Globus pallidus (tissue), 1 donor: ENCODE measurements at places on chromosomes 11 and 22.

DNA sequence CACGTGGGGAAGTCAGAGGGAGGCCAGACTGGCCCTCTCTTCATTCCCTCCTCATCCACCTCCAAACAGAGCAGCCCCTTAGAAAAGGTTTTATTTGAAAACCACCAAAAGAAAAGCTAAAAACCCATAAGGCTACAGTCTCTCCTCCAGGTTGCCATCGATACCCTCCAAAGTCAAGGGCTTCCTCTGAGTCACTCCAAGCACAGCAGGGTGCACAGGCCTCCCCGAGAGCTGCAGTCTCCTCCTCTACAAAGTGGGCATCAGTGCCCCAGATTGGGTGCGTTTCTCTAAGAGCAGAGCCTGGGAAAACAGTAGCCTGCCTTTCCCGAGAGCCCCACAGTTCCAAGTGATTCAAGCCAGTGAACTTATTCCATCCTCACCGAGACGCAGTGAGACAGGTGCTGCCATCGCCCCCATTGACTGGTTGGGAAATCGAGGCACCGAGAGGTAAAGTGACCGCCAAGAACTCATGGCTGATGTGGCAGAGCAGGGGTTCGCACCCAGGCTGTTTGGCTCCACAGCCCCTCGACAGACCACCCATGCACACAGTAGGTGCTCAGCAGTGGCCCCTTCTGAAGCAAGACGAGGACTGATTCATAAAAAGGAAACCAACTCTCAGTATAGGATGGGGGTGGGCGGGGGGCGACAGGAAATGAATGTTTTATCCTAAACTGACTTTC lies 91.7 kb upstream of the SHISAL1 start:
- DNase-seq, result no peak

- DNase-seq, result peak; percentile 47
Measured at GRCh38 chr11:35363854-35364780, 55.2 kb downstream of the SLC1A2 start.

DNA sequence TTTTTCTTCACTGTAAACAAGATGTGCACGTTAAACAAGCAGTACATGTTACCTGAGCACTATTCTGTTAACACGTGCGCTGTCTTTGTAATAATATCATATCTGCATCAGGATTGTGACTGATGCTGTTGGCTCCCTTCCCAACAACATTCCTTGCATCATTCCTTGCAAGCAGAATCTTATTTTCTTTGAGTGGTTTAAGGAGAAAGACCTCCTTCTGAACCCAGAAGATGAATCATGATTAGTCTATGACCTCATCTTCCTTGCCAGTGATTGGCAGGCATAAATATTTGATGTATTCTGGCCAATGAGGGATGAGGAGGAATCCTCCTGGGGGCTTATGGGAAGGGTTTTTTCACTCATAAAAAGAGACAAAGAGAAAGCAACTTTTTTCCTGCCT lies 46.2 kb downstream of the C11orf71 start:
- no peak for DNase-seq

DNA sequence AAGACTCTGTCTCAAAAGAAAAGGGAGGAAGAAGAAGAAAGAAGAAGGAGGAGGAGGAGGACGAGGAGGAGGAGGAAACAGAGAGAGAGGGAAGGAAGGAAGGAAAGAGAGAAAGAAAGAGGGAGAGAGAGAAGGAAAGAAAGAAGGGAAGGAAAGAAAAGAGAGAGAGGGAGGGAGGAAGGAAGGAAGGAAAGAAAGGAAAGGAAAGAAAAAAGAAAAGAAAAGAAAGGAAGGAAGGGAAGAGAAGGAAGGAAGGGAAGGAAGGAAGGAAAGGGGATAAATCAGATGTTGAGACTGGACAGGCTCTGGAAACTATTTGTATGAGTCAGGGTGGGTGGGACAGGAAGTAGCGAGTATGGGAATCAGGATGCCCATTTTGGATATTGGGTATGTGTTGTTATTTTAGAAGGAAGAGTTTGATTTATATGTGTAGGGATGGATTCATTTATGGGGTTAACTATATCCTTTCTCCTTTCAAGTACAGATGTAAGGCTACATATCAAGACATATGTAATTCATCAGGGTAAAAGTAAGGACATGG lies 6.0 kb upstream of the RPL3 start:
- DNase-seq, result no peak

DNA sequence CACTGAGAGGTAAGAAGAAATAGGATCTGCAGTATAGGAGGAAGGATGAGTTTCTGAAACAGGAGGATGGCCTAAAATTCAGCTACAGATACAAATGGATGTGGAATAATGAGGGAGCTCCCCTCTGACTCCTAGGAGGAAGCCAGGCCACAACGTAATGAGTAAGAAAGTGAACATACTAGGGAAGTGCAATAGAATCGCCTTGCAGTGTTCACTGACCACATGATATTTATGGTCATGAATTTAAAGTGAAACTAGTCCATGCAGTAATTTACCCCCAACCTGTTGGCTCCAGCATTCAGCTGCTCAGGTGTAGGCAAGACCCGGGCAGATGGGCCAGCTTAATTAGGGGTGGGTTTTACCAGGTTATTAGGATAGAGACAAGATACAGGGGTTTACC lies 101.7 kb downstream of the DEUP1 start:
- DNase-seq, result no peak

DNA sequence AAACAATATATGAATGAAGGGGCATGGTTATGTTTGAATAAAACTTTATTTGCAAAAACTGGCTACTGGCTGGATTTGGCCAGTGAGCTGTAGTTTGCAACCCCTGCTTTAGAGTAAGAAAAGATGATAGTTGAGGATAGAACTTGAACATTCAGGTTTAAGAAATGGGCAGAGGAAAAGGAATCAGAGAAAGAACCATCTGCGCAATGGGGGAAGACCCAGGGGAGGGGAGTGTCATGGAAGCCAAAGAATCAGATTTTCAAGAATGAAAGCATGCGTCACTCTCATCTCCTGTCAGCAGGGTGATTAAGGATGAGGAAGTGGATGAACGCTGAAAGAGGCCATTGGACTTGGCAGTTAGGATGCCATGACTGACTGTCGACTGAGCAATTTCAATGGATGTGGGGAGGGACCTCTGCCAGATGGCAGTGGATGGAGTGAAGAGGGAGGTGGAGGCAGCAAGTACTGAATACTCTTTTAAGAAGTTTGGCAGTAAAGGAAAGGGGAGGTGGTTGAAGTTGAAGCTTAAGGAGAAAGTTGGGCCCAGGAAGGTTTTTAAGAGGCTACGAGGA lies 21.2 kb downstream of the FAT3 start:
- DNase-seq, result peak; percentile 58

DNA sequence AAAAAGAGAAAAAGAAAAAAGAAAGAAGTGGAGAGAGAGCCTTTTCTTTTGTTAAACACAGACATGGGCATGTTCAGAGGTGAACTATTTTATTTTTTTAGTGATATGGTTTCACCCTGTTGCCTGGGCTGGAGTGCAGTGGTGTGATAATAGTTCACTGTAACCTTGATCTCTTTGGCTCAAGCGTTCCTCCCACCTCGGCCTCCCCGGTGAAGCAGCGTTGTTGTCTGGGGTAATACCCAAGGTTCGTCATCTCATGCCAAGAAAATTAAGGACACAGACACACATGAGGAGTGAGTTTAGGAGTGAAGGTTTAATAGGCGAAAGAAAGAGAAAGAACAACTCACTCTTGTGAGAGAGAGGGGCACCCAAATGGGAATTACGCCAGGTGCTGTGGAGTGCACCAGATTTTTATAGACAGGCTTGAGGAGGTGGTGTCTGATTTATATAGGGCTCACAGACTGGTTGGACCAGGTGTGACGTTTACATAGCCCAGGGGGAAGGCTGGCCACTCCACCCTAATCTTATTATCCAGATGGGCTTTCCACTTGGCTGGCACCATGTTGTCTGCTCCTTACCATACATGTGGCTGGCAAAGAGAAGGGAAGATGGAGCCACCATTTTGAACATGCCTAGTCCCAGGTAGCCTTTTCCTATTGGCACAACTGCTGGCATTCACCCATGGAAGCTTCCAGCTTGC lies 42.3 kb downstream of the GRAMD1B start:
- DNase-seq, result no peak
